SK-N-SH (cell line): ENCODE measurements at places on chromosomes 12 and 14. TPM values are rescaled to one million over a fixed set of nuclear protein-coding genes. Genes with fewer than 3 reads are reported as not detected.
A peak's percentile ranks its signal among the peaks of the same experiment; 100 is the strongest.

GRCh38 chr12:46702581-46703344 lies 123.0 kb downstream of the SLC38A4 start:
- DNase-seq, result no peak

- DNase-seq, result no peak
Observed at GRCh38 chr14:39988939-39989338, 556.7 kb upstream of the FBXO33 start.

GRCh38 chr12:92574051-92574783 lies 128.6 kb upstream of the PLEKHG7 start:
- no peak for DNase-seq

DNA sequence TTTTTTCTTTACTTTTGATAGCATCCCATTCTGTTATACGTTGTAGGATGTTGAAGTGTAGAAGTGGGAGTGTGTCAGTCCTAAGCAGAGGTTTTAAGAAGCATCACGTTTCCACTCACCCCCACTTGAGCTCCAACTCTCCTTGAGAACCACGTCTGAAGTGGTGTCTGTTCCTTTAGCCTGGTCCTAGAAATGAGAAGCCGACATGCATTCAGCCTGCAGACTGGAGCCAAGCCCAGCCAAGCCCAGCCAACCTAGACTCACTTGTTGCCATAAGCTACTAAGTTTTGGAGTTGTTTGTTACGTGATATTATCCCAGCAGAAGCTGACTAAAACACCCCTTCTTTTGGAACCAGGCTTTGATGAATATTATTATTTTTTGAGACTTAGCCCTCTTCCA lies 4.4 kb upstream of the ELK3 start:
- no peak for DNase-seq

GRCh38 chr12:42145552-42146215 lies 1.0 kb upstream of the GXYLT1 start:
- no peak for DNase-seq

DNA sequence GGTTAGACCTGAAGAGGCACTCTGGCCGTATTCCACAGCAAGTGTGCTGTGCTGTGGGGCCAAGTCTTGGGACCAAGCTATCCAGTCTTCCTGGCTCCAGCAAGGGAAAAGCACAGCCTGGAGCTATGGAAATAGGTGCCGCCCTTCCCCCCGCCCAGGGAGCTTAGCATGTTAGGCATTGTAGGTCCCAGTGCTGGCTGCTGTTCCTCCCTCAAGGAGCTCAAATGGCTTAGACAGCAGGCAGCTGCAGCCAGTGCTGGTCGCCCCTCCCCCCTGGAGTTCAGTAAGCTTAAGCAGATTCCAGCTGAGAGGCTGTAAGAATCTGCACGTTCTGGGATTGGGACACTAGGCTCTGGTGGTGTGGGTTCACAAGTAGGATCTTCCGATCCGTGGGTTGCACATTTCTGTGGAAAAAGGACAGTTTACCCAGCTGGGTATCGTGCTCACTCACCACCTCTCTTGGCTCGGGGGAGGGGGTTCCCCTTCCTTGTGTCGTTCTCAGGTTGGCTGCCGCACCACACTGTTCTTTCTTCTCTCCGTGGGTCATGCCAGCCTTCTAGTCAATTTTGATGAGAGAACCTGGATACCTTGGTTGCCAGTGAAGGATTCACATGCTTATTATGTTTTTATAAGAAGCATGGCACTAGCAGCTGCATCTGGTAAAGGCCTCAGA lies 127.3 kb downstream of the CNTN1 start:
- no peak for DNase-seq

- DNase-seq, result no peak
Observed at GRCh38 chr14:76080025-76080424, 71.7 kb upstream of the GPATCH2L start.

DNA sequence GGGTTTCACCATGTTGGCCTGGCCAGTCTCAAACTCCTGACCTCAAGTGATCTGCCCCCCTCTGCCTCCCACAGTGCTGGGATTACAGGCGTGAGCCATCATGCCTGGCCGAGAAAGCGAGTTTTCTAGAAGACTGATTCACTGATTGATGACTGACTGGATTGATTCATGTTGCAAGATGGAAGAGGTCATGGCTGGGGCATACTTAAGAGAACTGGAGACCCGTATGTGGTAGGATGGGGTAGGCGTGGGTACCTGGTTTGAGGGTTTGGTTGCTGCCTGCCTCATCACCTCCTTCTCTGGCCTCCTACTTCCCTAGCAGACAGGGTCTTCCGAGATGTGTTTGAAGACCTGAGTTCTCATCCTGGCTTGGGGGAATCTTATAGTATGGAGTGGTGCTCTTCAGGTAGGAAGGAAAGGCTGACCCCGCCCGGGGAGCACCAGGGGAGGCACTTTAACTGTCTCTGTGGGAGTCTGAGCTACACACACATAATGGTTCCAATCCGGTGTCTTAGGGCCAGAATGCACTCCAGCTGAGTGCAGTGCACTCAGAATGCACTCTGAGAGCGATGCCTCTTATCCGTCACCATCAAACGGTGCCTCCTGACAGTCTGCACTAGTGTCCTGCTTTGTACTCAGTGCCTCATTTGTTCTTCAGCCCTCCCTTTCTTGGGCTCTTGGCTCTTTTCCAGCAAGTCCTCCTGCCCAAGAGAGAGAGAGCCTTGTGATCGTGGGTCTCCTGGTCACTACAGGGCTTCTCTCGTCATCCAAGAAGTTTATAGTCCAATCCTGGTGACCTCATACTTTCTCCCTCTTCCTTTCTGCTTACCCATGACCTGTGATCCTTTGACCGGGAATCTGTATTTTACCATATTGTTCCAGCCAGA lies 19.7 kb downstream of the PLEKHG3 start:
- DNase-seq, result no peak

DNA sequence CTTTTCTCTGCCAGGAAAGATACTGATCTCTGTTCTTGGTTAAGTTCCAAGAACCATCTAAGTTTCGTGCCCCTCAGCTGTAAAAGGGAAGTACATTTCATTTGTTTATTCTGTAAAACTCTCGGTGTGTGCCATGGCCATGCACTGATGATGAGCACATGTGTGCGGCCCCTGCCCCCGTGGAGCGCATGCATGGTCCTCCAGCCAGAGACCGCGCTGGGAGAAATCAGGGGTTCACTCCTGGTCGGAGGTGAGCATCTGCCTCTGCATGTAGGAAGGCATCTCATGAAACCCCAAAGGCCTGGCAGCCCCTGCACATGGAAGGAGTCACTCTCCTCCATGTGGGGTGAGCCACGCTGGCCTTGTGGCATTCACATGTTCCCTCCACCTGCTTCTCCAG lies 102.5 kb upstream of the RTL1 start:
- DNase-seq, result no peak

DNA sequence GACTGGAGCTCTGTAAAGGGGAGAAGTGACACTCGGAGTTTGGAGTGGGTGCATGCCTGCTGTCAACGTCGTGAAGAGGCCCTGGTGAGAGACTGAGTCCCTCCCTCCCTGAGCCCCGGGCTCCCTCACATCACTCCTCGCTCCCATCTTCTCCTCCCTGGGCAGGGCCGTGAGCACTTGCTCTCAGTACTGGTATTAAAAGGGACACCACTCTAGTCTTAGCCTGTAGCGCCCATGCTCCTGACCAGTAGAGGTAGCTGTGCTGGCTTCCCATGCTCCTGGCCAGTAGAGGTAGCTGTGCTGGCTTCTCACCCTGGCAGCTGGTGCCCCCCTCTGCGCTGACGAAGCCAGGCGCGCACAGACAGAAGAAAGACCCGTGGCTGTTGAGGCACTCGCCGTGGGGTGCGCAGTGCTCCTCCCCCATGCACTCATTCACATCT lies 14.7 kb downstream of the ISCA2 start:
- DNase-seq, result peak; percentile 77

DNA sequence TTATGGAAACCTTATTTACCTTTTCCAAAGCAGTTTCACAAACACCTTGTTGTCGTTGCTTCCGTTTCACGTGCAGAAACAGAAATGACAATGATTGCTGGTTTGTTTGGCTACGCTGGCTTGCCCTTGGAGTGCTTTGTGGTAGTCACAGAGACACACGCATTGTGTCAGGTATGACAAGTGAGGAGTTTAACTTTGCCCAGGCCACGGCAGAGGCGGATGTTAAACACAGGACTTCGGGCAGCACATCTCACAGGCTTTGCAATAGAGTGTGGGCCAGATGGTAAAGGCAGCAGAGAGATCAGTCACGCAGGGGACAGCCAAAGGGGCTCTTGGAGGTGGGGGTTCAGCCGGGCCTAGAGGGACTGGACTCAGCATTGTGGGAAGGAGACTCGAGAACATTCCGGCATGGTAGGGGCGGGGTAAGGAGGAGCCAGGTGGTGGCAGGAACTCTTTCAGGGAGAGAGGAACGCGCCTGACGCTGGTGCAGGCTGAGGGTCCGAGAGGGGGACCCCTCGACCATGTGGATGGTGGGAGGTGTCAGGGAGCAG lies 59.8 kb upstream of the KCNA1 start:
- no peak for DNase-seq

DNA sequence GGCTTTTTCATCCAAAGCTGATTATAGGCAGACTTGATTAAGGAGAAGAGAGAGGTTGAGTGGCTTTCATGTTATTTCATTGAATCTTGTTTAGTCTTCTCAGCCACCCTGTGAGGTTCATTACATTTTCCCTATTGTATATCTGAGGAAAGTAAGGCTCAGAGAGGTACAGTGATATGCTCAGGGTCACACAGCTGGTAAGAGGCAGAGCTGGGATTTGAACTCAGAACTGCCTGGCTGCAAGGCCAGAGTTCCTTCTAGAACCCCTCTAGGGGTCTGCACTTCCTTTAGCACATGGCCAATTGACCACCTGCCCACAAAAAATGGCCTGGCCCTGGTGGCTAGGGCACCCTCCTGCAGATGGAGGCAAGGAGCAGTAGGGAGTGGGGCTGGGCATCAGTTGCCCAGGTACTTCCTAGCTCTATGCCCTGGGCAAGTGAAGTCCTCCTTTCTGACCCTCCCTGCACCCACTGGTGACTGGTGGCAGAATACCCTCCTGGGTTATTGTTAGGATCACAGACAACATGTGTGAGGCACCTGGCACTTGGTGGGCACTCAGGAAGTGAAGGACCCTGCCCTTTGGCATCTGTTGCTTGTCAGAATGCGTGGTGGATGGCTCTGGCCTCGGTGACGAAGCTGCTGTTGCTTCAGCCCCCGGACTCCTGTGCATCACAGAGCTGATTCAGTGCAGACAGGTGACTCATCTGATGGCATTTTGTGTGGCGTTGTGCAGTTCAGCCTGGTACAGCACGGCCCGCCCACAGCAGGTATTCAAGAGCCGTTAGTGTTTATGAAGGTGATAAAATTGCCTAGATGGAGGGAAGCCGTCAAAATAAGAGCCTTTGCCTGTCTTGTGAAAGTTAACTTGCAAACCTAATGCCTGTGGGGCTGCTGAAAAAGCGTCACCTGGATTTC lies 115.8 kb downstream of the SLC25A47 start:
- DNase-seq, result no peak

GRCh38 chr14:35134329-35135123 lies 12.2 kb downstream of the PRORP start:
- no peak for DNase-seq

- DNase-seq, result peak; percentile 24
Observed at GRCh38 chr14:101250336-101250947, 310.9 kb upstream of the DIO3 start.

DNA sequence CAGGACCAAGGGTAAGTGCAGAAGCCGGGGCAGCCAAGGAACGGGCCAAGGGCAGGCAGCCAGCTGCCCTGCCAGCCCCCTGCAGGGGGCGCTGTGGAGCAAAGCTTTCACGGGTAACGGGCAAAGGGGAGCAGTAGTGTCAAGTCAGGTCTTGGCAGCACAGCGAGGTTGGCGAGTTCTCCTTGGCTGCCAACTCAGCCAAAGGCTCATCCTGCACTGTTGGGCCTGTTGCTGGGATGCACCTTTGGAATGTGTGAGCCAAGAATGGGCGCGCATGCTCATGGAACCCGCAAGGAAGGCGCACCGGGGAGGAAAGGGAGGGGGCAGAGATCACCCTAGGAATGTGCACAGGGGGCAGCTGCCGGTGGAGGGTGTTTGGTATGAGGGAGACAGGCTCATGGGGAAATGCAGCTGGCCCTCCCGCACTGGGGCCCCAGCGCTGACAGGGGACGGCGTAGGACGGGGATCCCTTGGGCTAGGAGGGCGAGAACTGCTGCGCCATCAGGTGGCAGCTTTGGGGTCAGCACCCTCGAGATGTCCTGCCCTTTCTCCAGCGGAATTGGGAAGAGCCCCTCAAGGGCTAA lies 138.0 kb downstream of the ASCL4 start:
- DNase-seq, result peak; percentile 69

- DNase-seq, result no peak
Observed at GRCh38 chr14:35365130-35366055, 39.2 kb downstream of the NFKBIA start.

GRCh38 chr12:15544589-15544988 lies 222.3 kb downstream of the PTPRO start:
- no peak for DNase-seq

- no peak for DNase-seq
Observed at GRCh38 chr12:82966001-82966559, 279.4 kb downstream of the TMTC2 start.

GRCh38 chr14:51341338-51341737 lies 101.3 kb downstream of the TMX1 start:
- no peak for DNase-seq

DNA sequence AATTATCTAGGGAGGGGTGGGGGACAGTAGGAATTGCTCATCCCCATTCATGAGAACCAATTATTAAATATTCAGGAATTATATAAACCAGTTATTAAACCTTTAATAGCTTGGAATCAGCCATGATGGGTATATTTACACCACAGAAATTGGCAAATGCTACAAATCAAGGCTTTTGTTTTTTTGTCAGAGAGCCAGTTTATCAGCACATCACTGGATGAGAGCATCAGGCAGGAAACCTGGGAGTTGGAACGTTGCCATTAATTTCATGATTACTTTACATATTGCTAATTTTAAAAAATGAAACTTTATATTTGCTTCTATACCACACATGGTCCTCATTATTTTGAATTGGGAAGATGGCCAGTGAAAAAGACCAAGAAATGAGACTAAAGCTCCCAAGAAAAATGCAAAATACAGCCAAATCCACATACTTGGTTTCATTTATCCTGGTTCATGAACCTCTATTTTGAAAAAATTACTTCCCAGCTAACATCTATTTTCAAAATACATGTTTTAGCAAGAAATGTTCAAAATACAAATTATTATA lies 48.4 kb downstream of the ATL1 start:
- no peak for DNase-seq

DNA sequence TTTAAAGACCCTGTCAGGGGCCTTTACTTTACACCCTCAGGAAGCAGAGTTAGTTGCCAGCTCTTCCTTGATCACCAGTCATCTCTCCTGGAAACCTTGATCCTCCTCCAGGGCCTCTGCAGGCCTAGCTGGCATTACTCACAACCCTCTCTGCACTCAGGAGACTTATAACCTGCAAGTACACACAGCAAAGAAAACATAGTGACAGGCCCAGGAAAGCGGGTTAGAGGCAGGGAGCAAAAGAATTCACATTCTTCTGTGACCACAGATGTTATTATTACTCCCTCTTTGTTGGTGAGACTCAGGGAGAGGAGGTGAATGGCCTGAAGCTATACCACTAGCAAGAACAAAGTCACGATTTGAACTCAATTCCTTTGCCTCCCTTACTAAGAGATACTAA lies 87.4 kb downstream of the OR11H12 start:
- no peak for DNase-seq

The AKAP6 gene
- 1.7 and 4.1 TPM in 2 replicates for polyA plus RNA-seq

The CD163 gene
- 0.03 TPM in 1 of 2 replicates, not detected in the other for polyA plus RNA-seq

The E2F7 gene
- 8.8 and 9.2 TPM in 2 replicates for polyA plus RNA-seq

The NGB gene
- not detected in 2 replicates for polyA plus RNA-seq

The RILPL1 gene
- 26.8 and 32.6 TPM in 2 replicates for polyA plus RNA-seq

The RPL10L gene
- polyA plus RNA-seq, result not detected in 2 replicates

The C3AR1 gene
- polyA plus RNA-seq, result 1.4 and 1.6 TPM in 2 replicates

The LRRC10 gene
- not detected in 2 replicates for polyA plus RNA-seq

The PROX2 gene
- not detected in 2 replicates for polyA plus RNA-seq

The FAM222A gene
- 1.6 and 4.2 TPM in 2 replicates for polyA plus RNA-seq

The SMARCD1 gene
- polyA plus RNA-seq, result 58.5 and 77.2 TPM in 2 replicates

The CLSTN3 gene
- 12.7 and 12.9 TPM in 2 replicates for polyA plus RNA-seq

The DEGS2 gene
- 0.02 TPM in 2 replicates for polyA plus RNA-seq
